NCI-H2081 treated with DMSO at 0.1 percent for 48 hours (cell line): ENCODE measurements at places on chromosomes 13 and 19.

DNA sequence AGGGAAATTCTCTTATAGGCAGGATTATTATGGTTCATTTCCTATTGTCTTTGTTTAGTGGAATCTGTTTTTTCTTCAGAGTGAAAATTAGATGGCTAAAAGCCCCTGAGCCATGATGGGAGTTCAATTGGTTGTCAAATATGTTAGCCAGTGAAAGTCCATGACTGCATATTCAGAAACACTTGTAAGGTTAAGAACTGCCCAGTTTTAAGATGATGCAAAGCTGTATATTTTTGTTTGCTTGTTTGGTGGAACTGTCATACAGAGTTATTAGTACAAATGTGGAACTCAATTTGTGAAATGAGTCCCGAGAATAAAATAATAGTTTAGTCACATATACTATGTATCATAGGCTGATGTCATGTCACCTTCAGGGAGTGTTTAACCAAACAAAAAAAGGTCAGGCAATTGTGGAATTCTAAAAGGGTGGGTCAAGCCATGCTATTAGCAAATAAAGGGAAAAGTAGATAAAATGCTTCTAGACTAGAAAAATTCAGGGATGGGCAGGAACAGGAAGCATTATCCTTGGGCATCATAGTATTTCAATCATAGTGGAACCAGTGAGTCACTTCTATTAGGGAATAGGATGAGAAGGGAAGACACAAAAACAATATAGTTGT, 248.3 kb upstream of the SLITRK1 start:
- no peak for DNase-seq

DNA sequence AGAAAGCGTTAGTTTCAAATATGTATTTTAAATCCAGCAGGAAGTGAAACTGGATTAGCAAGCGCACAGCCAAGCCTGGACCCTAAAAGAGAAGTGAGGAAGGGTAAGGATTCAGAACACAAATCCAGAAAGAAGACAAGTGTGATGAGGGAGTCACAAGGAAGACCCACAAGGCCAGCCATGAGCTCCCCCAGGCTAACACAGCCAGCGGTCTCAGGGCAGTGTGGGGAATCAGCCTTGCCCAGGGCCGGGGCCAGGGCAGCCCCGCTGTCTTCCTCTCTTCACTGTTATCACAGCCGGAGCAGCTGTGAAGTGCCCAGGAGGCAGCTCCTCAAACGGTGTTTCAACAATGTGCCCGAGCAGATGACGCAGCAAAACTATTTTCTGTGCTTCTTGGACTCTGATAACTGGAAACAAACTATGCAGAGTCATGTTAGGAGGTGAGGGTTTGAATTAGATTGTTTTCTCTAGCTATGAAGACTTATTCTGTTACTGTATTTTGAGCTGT, 12.2 kb upstream of the CDC16 start:
- DNase-seq, result no peak

DNA sequence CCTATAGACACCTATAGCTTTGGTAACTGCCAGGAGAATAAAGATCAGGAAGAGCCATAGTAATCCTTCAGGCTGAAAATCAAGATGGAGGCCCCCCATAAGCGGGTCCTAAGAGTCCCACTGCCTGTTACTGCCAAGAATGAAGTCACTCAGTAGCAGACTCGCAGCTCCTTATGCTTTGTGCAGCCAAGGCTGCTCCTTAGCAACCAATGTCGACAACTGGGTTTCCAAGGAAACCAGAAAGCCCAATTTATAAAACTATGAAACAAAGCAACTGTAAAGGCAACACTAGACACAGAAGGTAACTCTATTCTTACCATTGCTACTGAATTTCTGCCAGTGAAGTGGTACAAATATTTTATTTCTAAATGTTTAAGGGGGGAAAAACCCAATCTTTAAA, 56.5 kb downstream of the DCLK1 start:
- DNase-seq, result no peak

DNA sequence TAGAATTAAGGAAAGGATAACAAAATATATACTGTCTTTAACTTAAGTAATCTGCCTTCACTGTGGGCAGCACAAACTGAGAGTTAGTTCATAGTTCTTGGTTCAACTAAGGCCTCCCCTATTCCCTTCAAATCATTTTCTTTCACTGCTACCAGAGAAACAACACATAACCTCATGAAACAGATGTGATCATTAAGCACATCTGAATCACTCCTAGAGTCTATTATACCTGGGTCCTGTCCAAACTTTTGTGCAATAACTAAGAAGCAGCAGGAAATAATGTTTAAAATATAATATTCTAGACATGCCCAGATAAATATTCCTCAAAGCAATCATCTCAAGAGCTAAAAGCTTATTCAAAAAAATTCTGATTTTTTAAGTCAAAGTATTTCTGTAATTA, 62.9 kb downstream of the ZC3H13 start:
- no peak for DNase-seq

DNA sequence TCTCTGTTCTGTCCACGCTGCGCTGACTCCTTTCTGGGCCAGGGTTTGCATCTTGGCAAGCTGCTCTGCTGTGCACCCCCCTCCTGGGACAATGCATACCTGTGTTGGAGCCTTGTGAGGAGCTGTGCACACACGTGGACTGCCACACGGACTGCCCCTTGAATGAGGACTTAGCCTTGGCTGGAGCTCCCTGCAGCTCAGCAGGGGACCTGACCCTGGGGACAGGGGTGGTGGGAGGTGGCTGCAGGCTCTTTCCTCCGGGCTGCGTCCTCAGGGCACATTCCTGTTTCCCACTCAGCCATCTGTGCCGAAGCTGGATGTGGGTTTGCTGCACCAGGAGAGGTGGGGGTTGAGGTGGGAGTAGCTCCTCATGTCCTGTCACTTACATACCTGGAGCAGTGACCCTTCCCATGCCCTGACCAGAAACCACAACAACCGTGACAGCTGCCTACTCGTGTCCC, 8.2 kb downstream of the RAB11B start:
- DNase-seq, result no peak

DNA sequence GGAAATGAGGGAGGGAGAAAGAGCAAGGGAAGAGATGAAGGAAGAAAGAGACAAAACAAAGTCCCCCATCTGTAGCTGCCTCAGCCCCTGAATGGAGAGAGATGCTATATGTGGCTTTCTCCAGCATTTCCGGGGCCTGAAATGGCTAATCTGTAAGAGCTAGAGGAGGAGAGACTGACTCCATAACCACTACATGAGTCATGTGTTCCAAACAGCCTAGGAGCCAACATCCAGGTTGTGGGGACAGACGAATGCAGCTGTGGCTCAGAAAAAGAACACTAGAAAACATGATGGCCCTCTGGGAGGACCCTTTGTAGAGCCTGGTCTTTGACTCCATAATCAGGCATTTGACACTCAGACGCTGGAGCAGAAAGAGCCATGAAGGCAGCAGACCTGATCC, 292.0 kb upstream of the ZNF507 start:
- no peak for DNase-seq

- no peak for DNase-seq
Observed at GRCh38 chr19:47247308-47247990, 8.9 kb upstream of the CCDC9 start.

- DNase-seq, result no peak
Observed at GRCh38 chr13:38897521-38897920, 93.1 kb downstream of the STOML3 start.

DNA sequence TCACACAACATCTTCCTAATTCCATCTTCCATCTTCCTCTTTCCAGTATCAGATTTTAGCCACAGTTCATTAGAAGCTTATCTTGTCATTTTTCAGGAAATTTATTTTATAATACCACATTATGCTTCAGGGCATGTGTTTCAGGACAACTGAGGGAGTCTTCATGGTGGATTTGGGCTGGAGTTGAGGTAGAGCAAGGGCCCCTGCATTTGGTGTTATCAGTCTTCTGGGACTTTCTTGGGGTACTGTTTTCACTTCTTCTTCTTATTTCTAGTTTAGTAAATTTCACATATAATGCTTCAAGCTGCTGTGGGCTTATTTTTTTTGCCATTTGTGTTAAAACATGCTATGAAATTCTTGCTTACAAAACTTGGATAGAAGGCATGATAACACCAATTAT, 188.7 kb downstream of the LHFPL6 start:
- DNase-seq, result no peak

DNA sequence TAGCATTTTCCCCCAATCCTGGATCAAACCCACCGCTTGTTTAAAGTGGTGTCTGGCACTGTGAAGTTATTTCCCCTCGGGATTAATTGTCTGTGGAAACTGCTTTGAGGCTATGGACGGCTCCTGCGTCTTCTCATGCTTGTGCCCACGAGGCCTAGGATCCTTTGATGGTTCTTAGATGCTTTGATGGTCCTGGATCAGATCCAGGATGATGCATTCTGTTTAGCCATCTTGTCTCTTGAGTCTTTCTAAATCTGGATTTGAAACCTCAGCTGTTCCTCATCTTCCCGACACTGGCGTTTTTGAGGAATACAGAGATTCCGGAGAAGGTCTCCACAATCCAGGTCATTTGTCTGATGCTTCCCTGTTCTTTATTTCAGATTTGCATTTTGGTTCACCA, 36.1 kb upstream of the USP29 start:
- no peak for DNase-seq

- no peak for DNase-seq
Observed at GRCh38 chr19:17415121-17415520, 4.7 kb upstream of the MVB12A start.

- DNase-seq, result no peak
Observed at GRCh38 chr13:101127741-101128353, 288.5 kb downstream of the NALCN start.

- DNase-seq, result no peak
Observed at GRCh38 chr13:48156466-48156865, 61.6 kb upstream of the MED4 start.

- no peak for DNase-seq
Observed at GRCh38 chr19:7694499-7694898, 7.4 kb downstream of the FCER2 start.

GRCh38 chr13:31207661-31208552, 8.1 kb downstream of the B3GLCT start:
- no peak for DNase-seq

DNA sequence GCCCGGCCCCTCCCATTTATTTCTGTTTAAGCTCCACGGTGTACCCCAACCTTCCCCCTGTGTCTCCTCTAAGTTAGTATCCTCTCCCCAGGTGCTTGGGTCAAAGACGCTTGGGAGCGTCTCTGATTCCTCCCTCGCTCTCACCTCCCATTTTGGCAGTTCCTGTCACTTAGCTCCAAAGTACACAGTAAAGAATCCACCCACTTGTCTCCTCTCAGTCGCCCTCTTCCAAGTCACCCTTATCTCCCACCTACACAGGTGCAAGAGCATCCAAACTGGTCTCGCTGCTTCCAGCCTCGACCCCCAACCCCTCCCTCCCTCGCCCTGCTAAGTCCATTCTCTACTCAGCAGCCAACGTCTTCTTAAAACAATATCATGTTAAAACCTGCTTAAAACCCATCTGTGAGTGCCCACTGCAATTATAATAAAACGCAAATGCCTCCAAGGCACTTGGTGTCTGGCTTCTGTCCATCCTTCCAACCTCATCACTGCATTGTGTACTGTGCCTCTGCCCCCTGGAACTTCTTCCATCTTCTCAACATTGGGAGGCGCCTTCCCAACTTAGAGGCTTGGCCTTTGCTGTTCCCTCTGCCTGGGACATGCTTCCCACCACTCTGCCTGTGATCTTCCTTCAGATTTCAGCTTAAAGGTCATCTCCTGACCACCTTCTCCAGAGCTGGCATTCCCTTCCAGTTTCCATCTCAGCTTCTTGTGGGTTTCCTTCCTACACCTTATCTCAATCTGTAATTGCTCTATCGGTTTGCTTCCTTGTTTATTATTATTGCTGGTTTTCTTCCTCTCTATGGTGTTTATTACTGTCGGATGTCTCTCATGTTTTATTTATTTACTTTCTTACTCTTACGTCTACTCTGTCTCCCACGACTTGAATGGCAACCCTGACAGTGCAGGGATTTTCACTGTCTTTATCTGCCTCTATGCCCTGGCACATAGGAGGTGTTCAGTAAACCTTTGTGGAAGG, 9.5 kb upstream of the KLK14 start:
- no peak for DNase-seq

DNA sequence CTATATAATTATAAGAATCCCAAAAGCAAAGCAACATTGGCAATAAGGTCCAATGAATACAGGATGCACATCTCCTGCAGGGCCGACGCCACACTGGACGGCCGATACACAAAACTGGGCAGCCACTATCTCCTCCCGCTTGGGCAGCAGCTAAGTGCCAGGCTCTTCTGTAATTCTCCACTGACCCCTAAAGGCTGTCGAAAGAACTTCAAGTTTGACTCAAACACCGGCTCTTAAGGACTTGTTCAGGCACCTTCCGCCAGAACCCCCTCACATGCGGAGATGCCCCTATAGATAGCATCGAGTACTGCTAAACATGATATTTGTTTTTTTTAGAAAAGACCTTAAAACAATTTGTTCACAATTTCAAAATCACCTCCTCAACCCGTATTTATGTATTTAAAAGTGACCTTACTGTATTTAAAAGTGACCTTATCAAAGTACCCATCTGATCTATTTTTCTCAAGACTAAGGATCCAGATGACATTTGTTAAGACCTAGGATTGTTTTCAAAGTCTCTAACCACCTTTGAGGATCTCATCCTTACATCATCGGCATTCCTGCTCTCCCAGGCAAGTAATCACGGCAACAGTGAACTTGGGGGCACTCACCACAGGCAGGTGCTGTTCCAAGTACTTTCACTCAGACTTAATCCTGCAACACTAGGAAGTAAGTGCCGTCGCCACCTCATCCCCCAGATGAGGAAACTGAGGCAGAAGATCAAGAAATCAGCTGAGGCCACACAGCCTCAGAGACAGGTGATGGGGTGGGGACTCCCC, 77.8 kb downstream of the TUBGCP3 start:
- DNase-seq, result no peak

- DNase-seq, result peak; percentile 63
Observed at GRCh38 chr19:5987077-5987818, 9.3 kb upstream of the RANBP3 start.

DNA sequence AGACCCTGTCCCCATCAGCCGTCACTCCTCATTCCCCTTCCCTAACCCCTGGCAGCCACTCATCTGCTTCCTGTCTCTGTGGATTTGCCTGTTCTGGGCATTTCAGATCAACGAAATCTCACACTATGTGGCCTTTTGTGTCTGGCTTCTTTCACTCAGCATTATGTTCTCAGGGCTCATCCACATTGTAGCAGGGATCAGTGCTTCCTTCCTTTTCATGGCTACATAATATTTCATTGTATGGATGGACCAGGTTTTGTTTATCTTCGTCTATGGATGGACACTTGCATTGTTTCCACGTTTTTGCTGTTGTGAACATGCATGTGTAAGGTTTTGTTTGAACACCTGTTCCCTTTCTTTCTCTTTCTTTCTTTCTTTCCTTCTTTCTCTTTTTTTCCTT, 41.3 kb downstream of the NWD1 start:
- DNase-seq, result no peak

DNA sequence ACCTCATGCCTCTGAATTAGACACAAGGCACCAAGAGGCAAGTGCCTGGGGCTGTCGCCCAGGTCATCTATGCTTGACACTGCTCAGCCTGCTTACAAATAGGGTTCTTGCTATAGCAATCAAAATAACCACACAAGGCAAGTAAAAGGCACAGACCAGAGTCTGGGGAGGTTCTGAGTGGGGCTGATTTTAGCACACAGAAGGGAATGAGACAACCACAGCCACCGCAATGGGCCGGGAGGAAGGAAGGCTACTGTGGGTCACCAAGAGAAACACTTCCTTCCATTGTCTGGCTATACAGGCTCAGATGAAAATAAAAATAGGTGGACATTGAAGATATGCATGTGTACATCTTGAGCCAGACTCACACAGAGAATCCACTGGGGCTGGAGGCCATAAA, 159.1 kb downstream of the DLEU7 start:
- DNase-seq, result no peak

GRCh38 chr13:28623782-28624706, 34.9 kb upstream of the POMP start:
- no peak for DNase-seq
